ENCODE measurements at places on chromosomes 3 and 15.

GRCh38 chr3:53970661-53971060 lies 79.0 kb upstream of the SELENOK start:
- no peak for DNase-seq

DNA sequence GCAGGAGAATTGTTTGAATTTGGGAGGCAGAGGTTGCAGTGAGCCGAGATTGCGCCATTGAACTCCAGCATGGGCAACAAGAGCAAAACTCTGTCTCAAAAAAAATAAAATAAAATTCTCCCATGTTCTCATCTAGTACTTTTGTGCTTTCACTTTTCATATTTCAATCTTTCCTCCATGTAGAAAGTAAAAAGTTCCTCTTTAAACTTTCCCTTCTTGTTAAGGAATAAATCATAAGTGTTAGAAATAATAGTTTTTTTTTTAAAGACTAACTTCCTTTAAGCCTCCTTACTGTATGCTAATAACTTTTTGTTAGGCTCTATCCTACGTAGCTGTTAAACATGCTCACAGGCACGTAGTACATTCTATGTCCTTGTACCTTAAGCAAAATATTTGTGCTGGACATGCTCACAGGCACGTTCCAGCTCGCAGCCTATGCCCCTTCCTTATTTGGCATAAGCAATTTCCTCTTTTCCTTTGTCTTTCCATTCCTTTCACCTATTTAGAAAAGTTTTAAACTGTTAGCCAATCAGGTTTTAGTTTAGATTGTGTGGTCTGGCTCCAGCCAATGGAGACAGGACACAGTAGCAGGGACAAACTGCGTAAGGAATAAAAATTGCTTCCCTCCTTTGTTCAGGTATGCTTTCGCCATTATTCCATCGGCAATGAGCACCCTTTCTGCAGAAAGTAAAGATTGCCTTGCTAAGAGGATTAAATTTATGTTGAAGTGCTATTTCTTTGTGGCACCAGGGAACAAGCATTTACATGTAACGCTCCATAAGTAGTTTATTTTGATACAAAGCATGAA lies 38.9 kb upstream of the PIK3CB start:
- DNase-seq = no peak

DNA sequence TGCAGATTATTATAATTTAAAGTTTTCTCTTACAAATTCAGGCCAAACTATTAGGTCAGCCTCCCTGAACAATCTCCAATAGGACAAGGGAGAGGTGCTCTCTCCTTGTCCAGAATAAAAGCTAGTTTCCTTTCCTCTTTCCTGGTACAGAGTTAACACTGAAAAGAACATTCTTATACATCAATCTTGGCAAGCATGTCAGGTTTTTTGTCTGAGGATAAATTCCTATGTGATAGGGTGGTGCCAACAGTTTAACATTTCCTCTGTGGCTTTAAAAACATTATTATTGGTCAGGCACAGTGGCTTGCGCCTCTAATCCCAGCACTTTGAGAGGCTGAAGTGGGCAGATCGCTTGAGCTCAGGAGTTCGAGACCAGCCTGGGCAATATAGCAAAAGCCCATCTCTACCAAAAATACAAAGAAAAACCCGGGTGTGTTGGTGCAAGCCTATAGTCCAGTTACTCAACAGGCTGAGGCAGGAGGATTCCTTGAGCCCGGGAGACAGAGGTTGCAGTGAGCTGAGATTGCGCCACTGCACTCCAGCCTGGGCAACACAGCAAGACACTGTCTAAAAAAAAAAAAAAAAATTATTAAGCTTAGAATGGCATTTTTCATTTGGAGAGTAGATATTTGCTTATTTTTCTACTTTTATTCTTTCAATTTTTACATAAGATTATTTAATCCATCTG lies 13.7 kb upstream of the ULK4 start:
- no peak for DNase-seq

DNA sequence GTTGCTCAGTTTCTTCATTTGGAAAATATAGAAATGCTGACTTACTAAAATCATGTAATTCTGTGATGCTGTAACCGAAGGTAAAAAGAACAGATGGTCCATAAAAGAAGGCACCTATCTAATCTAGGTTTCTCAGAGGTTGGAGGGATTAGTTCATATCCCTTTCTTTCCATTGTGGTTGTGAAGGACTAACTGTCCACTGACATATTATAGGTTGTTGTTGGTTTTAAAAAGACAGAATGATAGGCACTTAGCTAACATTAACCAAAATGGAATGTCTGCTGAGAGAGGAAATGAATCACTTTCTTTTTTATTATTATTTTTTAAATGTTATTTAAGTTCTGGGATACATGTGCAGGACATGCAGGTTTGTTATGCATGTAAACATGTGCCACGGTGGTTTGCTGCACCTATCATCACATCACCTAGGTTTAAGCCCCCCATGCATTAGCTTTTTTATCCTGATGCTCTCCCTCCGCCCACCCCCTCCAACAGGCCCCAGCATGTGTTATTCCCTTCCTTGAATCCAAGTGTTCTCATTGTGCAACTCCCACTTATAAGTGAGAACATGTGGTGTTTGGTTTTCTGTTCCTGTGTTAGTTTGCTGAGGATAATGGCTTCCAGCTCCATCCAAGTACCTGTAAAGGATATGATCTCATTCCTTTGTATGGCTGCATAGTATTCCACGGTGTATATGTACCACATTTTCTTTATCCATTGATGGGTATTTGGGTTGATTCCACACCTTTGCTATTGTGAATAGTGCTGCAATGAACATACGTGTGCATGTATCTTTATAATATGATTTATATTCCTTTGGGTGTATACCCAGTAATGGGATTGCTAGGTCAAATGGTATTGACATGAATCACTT lies 45.8 kb downstream of the ALDH1A2 start:
- DNase-seq = no peak

GRCh38 chr15:95558916-95559315 lies 771.6 kb upstream of the NR2F2 start:
- no peak for DNase-seq

GRCh38 chr15:98763179-98763578 lies 114.8 kb downstream of the IGF1R start:
- no peak for DNase-seq

DNA sequence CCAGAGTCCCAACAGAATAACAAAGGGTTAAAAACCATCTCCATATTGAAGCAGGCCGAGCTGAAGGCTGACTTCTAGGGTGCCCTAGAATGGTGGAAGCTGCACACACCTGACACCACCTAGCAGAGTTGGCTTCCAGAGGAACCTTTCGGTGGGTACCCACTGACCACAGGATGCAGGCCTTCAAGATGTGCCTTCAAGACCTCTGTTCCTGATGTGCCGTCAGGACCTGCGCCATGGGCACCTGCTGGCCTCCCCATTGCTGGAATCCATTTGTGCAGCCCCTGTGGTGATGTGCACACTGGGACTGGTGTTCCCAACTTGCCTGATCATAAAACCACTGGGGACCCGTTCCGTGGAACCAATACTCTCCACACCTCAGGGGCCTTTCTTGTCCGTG lies 35.7 kb upstream of the RPL32 start:
- DNase-seq = no peak

- no peak for DNase-seq
These were observed 51.0 kb downstream of the MME start for GRCh38 chr3:155131104-155131503.

GRCh38 chr15:87579537-87579936 lies 677.0 kb downstream of the NTRK3 start:
- DNase-seq = no peak

DNA sequence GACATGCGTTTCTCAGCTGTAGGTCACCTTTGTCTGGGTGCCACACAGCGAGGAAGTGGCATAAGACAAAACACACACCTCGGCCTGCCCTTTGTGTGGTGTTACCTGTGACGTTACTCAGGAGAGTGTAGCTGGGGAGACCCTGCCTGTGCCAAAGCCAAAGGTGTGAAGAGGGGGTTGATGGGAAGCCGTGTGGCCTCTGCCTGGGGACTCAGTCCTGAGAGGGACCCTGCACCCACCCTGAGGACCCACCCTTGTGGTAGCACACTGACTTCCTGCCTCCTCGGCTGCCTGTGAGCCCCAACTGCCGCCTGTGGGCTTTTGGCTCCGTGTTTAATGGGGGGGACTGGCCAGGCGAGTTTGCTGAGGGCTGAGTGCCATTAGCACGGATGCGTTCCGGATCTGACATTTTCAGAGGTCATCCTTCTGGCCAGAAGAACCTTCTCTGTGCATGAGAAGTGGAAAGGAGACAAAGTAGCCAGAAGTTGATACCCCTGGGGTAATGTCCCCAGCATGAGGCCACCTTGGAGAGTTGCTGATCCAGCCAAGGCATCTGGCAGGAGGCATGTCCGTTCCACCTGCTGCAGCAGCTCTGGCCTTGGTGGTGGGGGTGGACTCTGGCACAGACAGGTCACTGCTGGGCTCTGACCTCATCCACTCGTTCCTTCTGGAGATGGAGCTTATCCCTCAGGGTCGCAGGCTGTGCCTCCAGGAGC lies 51.8 kb upstream of the FURIN start:
- no peak for DNase-seq

GRCh38 chr3:145063616-145064015 lies 1092.0 kb downstream of the DIPK2A start:
- DNase-seq = no peak

- no peak for DNase-seq
These were observed 11.4 kb downstream of the CCK start for GRCh38 chr3:42254566-42254965.

DNA sequence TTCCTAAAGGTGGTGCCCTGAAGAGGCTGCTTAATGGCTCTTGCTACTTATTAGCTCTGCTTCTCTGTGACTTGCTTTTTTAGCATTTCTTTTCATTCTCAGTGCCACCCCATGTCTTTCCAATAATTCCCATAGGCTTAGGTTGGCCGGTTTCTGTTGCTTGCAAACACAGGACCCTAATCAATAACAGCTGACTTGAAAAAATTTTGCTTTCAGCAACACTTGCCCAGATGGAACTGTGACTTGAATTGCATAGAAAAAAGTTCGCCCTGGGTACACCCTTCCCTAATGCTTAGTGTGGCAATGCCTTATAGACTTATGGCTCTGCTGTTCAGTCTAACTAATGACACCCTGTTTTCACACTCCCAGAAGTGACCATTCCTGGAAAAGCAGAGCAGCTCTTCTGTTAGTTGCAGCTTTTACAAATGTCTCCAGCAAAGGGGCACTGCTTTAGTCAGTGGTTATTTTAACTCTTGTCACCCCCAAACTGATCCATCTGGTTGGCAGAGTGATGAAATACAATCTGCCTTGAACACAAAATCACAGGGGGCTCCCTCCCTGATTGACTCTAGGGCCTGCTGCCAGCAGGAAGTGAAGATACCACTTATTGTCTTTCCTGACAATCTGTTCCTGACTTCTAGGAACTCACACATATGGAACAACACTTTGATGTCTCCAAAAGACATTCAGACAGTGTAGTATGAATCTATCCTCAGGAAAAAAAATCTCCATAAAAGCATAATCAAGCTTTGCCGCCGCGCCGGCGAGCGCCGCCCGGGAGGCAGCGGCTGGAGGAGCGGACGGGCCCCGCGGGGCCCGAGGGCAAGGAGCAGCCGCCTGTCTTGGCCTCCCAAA lies 9.7 kb upstream of the SLMAP start:
- no peak for DNase-seq
